Activated CD4-positive, alpha-beta memory T cell treated with anti-CD3 and anti-CD28 coated beads for 36 hours (primary cell): ENCODE measurements at places on chromosomes 3 and 15. TPM values are rescaled to one million over a fixed set of nuclear protein-coding genes. Genes with fewer than 3 reads are reported as not detected.

- H3K27ac ChIP-seq: no peak overlapping the region
- H3K4me3 ChIP-seq: no peak overlapping the region
- no peaks in the 10 kb centered on the region for H3K27me3 ChIP-seq
- peaks cover 2% of the 10 kb centered on the region for H3K4me1 ChIP-seq
- no peak for DNase-seq
Observed at GRCh38 chr15:95715116-95715903, 615.2 kb upstream of the NR2F2 start.

DNA sequence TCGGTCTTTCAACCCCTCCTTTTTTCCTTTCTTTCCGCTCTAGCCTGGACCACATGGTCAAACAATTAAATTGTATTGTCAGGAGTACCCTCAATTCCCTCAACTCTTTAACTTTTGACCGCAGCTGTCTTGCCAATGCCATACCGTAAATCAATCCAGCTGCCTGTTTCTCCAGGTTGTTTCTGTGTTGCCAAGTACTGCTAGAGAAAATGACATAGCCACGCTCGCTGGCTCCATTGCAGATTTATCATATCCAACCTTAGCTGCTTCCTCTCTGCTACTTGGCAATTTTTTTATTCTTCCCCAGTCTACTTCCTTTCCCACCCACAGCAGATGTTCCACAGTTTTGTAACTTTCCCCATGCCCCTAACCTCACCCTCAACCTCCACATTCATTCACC lies 60.0 kb downstream of the ZNF385D start:
- H3K4me3 ChIP-seq: no peak overlapping the region
- H3K4me1 ChIP-seq: no peaks in the 10 kb centered on the region
- H3K27me3 ChIP-seq: no peaks in the 10 kb centered on the region
- H3K36me3 ChIP-seq: no peaks in the 10 kb centered on the region

GRCh38 chr3:17840126-17840525 lies 97.7 kb upstream of the TBC1D5 start:
- H3K27me3 ChIP-seq: peaks cover 4% of the 10 kb centered on the region
- H3K4me3 ChIP-seq: no peak overlapping the region
- DNase-seq: no peak
- no peak overlapping the region for H3K27ac ChIP-seq
- H3K4me1 ChIP-seq: no peaks in the 10 kb centered on the region

DNA sequence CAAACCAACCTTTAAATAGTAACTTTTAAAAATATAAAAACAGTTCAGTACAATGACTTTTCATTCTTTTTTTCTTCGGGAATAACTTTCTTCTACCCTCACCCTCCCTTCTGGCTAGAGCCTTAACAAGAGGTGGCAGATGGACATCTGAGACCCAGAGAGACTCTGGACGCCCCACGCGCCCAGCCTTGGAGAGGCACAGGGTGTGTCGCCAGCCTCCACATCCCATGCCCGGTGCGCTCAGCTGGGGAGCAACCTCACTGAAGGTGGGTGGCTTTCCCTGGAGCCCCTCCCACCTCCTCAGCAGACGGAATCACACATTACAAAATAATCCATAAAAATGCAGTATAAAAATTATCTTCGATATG lies 49.5 kb downstream of the TLE3 start:
- DNase-seq: no peak
- no peak overlapping the region for H3K4me3 ChIP-seq
- H3K36me3 ChIP-seq: peaks cover 38% of the 10 kb centered on the region
- H3K4me1 ChIP-seq: no peaks in the 10 kb centered on the region

DNA sequence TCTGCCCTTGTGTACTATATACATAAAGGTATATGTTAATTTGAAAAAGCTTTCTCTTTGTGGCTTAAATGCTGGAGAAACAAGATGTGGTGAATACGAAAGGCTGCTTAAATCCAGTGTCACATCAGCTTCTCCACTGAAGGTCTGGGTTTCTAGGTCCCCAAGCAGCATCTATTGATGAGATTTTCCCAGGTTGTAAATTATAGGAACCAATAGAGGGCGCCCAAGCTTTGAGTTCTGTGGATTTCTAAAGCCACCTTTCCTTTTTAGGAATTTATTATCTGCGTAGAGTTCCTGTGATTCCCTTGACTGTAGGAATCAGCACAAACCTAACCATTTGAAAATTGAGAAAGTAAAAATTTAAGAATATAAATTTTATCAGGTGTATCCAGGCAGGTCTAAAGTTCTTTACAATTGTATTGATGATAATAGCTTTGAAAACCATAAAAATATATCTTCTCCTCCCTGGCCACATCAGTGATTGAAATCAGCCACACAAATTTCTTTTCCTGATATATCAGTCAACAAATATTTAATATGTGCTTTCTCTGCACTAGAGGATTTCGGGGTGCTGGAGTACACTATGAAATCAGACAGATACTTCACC lies 88.3 kb upstream of the ADAMTSL3 start:
- no peaks in the 10 kb centered on the region for H3K4me1 ChIP-seq
- no peak overlapping the region for H3K4me3 ChIP-seq
- H3K27ac ChIP-seq: no peak overlapping the region
- H3K27me3 ChIP-seq: peaks cover 3% of the 10 kb centered on the region
- DNase-seq: no peak

DNA sequence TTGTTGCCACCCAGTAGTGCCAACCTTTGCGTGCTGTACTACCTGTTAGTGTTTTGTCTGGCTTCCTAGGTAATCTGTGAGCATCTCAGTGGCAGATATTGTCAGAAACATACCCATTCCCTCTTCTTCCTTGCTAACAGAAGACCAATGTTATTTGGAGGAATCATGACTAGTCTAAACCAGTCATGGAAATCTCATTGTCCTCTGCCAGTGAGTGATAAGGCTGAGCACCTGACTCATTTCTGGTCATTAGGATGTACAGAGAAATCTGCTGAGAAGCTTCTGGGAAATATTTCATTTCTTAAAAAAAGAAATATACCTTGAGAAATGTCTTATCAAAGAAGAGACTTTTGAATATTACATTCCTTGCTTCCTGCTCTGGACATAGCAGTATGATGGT lies 70.1 kb upstream of the CDV3 start:
- no peak overlapping the region for H3K27ac ChIP-seq
- peaks cover 20% of the 10 kb centered on the region for H3K4me1 ChIP-seq
- no peaks in the 10 kb centered on the region for H3K36me3 ChIP-seq
- no peaks in the 10 kb centered on the region for H3K27me3 ChIP-seq

GRCh38 chr3:171876680-171877147 lies 33.6 kb downstream of the TMEM212 start:
- no peaks in the 10 kb centered on the region for H3K36me3 ChIP-seq
- H3K4me1 ChIP-seq: peaks cover 9% of the 10 kb centered on the region
- no peak overlapping the region for H3K27ac ChIP-seq
- H3K4me3 ChIP-seq: no peak overlapping the region
- peaks cover 11% of the 10 kb centered on the region for H3K27me3 ChIP-seq

The LYZL4 gene
- total RNA-seq: not detected
